Peyer's patch (tissue), 4 donors: ENCODE measurements at places on chromosomes 3 and 15. TPM values are rescaled to one million over a fixed set of nuclear protein-coding genes. Genes with fewer than 3 reads are reported as not detected.

The NRROS gene
- total RNA-seq, result 2.1 TPM

DNA sequence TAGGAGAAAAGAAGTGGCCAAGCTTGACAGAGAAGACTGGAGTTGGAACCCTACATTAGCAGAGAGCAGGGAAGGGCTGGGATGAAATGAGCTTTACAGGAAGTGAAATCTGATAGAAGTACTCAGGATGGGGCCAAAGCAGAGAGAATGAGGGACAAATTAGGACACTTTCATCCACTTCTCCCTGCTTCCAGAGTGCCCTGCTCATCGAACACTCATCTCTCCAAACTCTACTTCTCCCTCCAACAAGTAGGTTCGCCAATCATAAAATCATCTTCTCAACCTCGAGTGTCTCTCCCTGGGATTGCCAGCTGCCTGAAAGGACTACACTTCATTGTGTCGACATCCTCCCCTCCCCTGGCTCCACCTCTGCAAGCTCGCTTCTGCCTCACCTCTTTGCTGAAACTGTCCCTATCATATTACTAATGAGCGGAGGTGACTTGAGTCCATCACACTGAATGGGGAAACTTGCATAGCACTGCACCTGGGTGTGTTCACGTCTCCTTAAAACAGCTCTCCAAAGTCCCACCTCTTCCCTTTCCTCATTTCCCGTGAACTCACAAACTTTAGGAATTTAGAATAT, 365.8 kb downstream of the FOXP1 start:
- DNase-seq, result no peak

The SLC9C1 gene
- total RNA-seq, result 0.67 TPM

DNA sequence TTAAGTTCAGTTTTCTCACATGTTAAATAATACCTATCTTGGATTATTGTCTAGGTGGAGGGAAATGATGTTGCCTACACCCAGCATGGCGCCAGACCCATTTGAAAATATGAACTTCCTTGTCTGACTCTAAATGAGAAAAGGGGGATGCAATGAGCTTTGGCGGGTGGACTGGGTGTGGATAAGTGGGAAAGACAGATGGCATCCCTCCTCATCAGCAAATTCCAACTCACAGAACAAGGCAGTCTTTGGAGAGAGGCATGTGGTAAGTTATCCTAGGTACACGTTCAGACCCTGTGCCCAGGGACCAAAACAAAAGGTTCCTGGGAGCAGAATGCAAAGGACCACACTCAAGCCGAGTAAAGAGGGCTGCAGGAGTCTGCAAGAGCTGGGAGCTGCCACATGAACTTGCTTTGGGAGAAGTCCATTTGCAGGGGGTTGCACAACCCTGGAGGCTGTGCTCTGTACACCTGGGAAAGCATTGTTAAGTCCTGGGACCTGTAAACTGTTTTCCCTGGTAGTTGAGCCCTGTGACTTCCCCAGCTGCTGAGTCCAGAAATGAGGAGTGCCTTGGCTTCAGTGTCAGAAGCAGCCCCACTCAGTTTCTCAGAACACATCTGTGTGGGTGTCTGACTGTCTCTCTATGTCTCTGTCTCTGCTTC, 102.3 kb upstream of the TPM1 start:
- no peak for DNase-seq

GRCh38 chr15:85011160-85011571, 29.5 kb downstream of the PDE8A start:
- no peak for DNase-seq

DNA sequence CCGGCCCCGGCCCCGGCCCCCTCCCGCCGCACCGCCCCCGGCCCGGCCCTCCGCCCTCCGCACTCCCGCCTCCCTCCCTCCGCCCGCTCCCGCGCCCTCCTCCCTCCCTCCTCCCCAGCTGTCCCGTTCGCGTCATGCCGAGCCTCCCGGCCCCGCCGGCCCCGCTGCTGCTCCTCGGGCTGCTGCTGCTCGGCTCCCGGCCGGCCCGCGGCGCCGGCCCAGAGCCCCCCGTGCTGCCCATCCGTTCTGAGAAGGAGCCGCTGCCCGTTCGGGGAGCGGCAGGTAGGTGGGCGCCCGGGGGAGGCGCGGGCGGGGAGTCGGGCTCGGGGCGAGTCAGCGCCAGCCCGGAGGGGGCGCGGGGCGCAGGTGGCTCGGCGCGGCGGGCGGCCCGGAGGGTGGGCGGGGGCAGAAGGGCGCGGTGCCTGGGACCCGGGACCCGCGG, 352 bp downstream of the CHRD start:
- DNase-seq, result peak; percentile 71

DNA sequence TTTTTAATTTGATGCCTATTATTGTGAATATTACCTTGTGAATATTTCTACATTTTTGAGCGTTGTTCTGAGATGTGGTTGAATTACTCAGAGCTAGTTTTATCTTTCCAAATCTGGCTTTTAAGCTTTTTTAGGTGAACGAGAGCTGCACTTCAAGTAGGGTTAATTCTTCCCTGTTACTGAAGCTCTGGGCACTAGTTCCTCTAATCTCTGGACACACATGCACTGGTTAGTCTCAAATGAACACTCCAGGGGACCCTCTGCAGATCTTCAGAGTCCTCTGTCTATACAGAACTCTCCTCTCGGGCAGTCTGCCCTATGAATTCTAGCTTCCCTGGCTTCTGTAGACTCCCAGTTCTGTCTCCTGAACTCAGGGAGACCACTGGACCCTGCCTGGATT, 237.5 kb upstream of the TBC1D5 start:
- DNase-seq, result no peak

- DNase-seq, result no peak
These were observed 32.2 kb downstream of the GOLGA6A start for GRCh38 chr15:74050127-74050526.

GRCh38 chr3:195284842-195285241, 13.9 kb upstream of the XXYLT1 start:
- DNase-seq, result no peak

- no peak for DNase-seq
These were observed 31.1 kb downstream of the MAGEL2 start for GRCh38 chr15:23616536-23616935.

DNA sequence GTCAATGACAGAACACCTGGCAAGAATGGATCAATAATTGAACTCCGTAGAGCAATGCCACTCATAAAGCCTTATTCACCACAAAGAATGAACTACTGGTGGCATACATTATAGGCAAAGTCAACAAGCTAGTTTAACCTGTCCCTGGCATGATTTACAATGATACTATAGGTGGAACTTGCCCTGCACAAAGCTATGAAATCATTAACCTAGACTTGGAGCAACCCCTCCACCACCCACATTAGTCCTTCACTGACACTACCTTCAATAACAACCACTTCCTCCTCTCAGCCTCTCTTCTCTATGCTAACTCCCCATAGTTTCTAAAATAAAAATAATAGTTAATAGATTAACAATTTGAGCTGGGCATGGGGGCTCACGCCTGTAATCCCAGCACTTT, 54.4 kb downstream of the ACAP2 start:
- no peak for DNase-seq
